ENCODE measurements at places on chromosomes 12 and 14.

GRCh38 chr14:104268725-104269436 lies 130.5 kb downstream of the KIF26A start:
- H3K4me1 ChIP-seq, result no peaks in the 10 kb centered on the region

DNA sequence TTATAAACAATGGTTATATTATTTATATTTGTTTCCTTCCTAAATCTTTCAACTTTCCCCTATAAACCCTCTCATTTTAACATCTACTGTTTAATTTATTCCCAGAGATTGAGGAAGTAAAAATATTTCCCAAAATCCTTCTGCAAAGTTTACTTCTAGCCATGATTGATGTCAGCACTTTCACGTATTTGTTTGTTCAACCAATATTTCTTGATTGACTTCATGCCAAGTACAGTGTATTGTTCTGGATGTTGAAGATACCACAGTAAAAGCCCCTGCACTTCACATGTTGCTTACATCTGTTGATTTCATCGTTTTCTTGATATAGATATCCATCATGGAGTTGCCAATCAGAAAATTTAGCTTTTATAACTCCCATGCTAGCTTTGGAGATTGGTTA lies 81.8 kb downstream of the TTLL5 start:
- H3K27ac ChIP-seq, result no peak overlapping the region
- no peaks in the 10 kb centered on the region for H3K4me1 ChIP-seq
- no peak overlapping the region for H3K4me3 ChIP-seq

GRCh38 chr12:110546339-110546738 lies 36.8 kb downstream of the PPTC7 start:
- H3K36me3 ChIP-seq, result peaks cover 13% of the 10 kb centered on the region
- DNase-seq, result no peak
- H3K4me3 ChIP-seq, result no peak overlapping the region
- no peaks in the 10 kb centered on the region for H3K4me1 ChIP-seq
- peak overlapping the region; percentile 82 for H3K27ac ChIP-seq

DNA sequence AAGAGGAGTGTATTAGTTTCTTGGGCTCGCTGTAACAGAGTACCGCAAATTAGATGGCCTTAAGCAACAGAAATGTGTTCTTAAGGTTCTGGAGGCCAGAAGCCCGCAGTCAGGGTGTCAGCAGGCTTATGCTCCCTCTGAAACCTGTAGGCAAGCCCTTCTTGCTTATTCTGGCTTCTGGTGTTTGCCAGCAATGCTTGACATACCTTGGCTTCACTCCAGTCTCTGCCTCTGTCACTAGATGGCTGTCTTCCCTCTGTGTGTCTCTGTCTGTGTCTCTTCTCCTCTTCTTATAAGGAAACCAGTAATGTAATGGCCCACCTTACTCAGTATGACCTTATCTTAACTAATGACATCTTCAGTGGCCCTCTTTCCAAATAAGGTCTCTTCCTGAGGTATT lies 85.1 kb downstream of the DERA start:
- H3K4me1 ChIP-seq, result no peaks in the 10 kb centered on the region
- no peaks in the 10 kb centered on the region for H3K36me3 ChIP-seq
- no peak for DNase-seq
- H3K27ac ChIP-seq, result no peak overlapping the region
- no peak overlapping the region for H3K4me3 ChIP-seq

DNA sequence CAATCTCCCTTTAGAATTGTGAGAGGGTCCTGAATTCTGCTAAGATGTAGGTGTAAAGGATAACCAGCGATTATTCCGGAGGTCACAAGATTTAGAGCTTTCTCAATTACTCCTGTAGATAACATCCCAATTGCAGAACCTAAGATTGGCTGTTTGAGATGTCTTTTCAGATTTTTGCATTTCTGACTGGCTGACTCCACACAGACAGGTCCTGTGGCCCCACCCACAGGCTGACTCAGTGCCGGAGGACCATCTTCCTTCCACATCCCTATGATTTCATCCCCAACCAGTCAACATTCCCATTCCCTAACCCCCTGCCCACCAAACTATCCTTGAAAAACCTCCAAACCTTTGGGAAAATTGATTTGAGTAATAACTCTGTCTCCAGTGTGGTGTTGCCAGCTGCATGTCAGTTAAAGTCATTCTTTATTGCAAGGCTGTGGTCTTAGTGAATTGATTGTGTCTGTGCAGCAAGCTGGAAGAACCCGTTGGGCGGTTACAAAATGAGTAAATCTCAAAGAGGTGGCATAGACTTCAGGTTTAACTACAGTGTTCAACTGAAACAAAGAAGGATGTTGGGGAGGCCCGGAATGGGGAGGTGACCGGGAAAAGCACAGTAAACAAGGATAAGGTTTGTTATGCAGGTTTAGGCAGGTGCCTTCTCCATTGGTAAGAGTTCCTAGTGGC lies 10.6 kb downstream of the FNTB start:
- no peak overlapping the region for H3K27ac ChIP-seq
- no peaks in the 10 kb centered on the region for H3K27me3 ChIP-seq
- H3K4me3 ChIP-seq, result no peak overlapping the region
- no peak for DNase-seq
- H3K4me1 ChIP-seq, result no peaks in the 10 kb centered on the region
- no peaks in the 10 kb centered on the region for H3K36me3 ChIP-seq

Data from right atrium auricular region (tissue), 2 donors.